ENCODE measurements at places on chromosomes 5 and 9.

- no peak for DNase-seq
These were observed 62.6 kb upstream of the SLC25A51 start for GRCh38 chr9:37966412-37967013.

GRCh38 chr5:38467353-38468040 is 88.9 kb downstream of the LIFR start:
- no peak for DNase-seq

DNA sequence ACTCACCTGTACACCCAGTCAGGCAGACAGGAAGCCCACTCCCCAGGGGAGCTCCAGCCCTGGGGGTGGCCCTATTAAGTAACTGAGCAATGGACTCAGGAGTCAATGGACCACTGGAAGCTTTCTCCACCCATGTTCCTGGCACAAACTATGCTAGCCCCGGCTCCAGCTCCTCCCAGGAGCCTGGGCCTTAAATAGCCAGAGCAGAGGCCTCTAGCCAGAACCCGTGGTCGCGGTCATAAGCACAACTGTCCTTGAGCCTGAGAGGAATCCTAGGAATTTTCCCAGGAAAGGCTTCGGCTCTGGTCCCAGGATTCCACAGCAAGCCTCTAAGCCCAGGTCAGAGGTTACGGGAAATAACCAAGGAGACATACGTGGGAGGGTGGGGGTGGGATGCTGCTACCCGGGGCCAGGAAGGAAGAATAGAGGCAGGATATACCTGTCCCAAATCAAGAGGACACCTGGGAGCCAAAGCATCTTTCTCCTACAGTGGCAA is 5.5 kb downstream of the SEPTIN8 start:
- no peak for DNase-seq

GRCh38 chr5:31504529-31504928 is 27.4 kb downstream of the DROSHA start:
- DNase-seq: no peak

DNA sequence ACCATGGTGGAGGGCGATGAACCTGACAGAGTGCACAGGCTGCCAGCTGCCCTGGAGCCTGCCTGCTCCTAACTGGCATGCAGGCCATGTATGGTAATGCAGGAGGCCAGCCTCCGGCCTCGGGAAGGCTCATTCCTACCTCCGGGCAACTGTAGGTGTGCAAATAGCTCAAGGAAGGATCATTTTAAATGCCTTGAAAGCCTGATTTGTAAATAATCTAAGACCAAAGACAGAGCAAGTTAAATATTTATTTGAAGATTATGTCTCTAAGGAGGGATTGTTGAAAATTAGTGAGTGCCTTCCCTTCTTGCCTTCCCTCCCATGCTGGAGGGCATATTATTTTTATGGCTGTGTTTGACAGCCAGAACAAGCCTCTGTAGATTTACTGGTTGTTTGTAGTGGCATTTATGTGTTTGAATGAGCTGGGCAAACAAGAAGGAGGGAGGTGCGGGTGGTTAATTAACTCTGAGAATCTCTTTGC is 285.7 kb upstream of the TUT7 start:
- no peak for DNase-seq

DNA sequence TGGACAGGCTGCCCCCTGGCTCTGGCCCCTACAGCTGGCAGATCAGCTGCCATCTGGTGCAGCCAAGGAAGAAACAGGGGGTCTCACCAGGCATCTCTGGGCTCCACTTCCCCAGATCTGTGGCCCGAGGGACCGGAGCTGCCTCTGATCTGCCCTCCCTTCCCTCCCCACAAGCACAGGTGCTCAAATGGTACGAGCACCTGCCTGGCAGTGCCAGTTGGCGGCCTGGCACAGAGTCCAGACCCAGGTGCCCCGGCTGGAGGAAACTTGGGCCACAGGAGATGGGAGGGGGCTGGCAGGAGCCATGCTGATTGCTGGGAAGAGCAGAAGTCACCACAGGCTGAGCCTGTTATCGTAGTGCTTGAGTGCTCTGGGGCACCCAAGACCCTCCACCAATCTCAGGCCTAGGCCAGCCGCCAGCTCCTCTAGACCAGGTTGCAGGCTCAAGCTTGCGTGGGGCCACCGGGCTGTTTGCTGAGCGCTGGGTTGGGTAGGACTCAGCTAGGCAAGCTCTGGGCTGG is 5.0 kb upstream of the CAMK2A start:
- no peak for DNase-seq

- DNase-seq: peak; percentile 36
These were observed 95.7 kb downstream of the AGTPBP1 start for GRCh38 chr9:85645909-85646627.

- no peak for DNase-seq
These were observed 3.1 kb downstream of the KCTD16 start for GRCh38 chr5:144173766-144174165.

GRCh38 chr9:9730174-9730573 is 882.6 kb downstream of the PTPRD start:
- DNase-seq: no peak

DNA sequence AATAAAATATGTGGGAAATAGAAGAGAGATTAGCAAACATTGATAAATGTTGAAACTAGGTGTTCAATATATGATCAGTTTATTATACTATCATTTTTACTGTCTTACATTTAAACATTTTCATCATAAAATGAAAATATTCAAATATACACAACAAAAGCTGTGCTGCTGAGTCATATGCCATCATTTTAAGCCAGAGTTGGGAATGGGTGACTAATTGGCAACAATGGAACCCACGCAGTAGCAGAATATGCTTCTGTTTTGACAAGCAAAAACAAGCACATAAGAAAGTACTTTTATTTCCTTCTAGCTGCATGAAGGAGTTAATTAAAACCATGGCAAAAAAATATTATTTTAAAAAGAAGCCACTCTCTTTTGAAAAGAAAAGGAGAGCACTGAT is 340.0 kb upstream of the EDIL3 start:
- no peak for DNase-seq
